ENCODE measurements at places on chromosomes 13 and 19.

GRCh38 chr13:97276862-97277269 is 54.7 kb downstream of the MBNL2 start:
- no peak for DNase-seq

DNA sequence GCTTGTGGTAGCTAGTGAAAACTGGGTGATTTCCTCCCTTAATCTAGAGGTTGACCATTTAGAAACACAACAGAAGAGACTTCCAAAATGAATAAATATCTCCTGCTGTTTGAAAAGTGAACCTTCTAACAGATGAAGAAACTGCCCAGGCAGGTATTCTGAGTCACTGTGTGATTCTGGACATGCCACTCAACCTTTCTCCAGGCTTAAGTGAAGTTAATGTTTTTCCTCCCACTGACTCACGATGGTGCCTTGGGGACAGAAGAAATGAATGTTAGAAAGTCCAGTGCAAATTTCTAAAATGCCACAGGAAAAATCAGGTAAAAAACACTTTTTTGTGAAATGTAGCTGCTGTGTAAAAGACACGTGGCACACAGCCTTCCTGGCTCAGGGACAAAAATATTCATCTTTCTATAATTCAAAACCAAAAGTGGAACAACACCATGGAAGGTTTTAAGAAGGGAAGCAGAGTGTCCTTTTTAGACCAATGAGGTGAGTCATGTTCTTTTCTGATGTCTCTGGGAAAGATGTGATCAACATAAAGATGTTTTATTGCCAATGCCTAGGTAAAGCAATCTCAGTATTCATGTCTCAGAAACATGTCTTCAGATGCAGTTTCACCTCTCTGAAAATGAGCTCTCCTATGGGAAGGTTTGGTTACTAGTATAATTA is 9.1 kb downstream of the UBE2L5 start:
- no peak for DNase-seq

- DNase-seq = no peak
Observed at GRCh38 chr13:41463838-41464602, 6.7 kb downstream of the RGCC start.

DNA sequence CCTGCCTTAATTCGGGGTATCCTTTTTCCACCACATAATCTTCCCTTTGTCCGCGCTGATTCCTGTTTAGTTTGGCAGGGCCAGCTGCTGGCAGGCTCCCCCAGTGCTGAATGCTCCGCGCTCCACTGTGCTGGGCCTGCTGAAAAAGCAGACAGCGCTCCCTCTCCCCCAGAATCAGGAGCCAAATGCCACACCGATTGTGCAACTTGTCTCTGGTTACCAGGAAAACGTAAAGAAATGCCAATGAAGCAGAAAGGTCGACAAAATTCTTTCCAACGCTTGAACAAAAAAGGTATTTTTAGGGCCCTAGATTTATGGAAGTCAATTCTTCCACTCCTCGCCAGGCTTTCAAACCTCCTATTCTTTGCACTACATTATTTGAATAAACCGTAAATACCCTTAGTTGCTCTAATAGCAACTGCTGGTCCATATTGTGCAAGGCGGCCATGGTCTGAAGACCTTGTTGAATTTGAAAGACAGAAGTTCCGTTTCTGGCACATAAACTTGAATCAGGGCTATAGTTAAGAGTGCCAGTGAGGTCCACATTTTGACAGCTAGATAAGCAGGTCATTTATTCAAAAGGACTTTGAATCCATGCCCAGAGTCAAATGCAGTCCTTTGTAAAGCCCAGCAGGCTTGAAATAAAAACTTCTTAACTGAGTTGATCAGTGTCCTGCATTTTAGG is 206.7 kb upstream of the RFC3 start:
- DNase-seq = no peak

GRCh38 chr19:35562336-35562735 is 1.1 kb downstream of the ATP4A start:
- DNase-seq = no peak

DNA sequence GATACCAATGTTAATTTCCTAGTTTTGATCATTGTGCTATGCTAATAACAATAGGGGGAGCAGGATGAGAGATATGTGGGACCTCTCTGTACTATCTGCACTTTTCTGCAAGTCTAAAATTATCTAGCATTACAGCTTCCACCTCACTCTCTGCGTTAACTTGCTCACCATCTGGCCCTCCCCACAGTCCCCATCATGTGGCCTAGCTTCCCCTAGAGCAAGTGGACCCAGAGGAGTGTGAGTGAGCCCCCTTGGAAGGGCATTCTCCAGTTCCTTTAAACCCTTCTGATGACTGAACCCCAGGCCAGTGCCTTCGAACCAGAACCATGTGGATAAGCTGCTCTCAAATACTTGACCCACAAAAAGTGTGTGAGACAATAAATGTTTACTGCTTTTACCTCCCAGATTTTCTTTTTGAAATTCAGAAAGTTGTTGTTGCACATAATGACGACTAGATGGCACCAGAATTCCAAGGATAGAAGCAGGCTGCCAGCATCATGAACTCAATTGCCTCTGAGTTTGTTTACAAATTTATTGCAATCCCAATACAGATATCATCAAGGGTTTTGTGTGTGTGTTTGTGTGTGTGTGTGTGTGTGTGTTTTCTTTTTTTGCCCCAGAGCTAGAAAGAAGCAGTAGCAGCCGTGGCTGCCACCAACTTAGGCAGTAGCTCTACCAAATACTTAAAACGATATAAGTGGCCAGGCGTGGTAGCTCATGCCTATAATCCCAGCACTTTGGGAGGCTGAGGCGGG is 49.0 kb upstream of the ZNF780A start:
- DNase-seq = peak; percentile 38

DNA sequence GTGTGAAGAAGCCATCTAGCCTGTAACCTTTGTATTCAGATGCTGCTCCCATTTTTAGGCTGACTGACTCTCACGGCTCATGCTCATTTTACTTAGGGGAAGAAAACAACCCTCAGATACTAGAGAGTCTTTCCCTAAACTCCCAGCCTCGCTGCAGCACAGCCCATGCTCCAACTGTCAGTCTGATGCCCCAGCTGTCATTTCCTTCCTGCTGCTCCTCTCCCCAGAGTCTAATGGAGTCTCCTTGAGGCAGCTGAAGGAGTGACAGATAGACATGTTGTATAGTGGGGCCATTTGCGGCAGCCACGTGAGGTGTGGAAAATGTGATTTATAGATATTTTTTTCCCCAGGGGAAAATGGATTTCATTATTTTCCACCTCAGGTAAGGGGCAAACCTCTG is 59.2 kb upstream of the OLFM4 start:
- DNase-seq = no peak

GRCh38 chr13:75960538-75960994 is 324.4 kb downstream of the LMO7 start:
- DNase-seq = no peak

DNA sequence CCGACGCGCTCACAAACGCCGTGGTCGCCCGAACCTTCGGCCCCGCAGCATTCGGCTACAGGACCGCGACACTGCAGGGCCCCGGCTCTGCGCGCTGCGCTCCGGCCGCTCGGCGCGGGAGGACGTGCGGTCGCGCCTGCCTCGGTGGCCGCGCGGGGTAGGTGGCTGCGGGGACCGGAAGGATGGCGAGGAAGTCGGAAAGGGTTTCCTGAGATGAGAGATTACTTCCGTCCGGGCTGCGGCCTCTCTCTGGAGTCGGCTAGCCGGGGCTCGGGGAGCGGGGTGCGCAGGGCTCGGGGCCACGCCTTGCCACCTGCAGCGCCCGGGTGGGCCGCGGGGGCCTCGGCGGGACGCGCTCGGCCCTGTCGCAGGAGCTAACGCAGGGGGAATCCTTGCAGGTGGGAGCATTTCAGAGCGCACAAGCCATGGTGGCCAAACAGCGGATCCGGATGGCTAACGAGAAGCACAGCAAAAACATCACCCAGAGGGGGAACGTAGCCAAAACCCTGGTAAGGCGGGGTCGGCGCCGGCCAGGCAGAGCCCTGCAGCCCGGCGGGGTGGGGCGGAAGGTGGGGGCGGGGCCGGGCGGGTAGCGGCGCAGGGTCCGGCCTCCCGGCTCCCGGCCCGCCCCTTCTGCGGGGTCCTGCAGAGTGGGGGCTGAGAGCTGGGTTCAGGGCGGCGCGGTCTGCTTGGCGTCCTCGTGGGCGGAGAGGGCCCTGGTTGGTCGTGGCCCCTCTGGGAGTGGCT is at the start of gene SERP2:
Gene SERP2, plus strand, starts transcription at position 224 of the 747 bp plus-strand sequence. Its CDS starts 202 bp downstream, at position 426.
- DNase-seq = no peak

DNA sequence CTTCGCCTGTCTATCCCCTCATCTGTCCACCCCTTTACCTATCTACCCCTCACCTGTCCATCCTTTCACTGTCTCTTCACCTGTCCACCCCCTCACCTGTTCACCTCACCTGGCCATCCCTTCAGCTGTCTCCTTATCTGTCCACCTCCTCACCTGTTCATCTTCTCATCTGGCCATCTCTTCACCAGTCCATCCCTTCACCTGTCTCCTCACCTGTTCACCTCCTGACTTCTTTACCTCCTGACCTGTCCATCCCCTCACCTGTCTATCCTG is 13.2 kb upstream of the KANK2 start:
- DNase-seq = no peak

DNA sequence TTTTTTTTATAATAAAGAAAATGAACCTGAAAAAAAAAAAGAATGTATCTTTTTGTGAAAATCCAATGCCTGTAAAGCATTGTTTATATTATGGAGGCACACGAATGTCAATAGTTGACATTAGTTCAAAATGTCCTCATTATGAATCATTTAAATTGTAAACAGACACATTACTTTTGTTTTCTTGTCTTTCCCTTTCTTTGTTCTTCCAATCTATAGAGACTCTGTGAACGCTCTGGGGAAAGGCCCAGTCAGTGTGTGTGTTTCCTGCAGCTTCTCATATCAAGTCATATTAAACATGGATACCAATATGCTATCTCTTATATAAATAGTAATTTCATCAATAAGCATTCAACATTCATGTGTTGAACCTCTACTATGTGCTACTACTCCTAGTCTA is 193.1 kb downstream of the KCTD12 start:
- no peak for DNase-seq

- no peak for DNase-seq
Observed at GRCh38 chr19:17107546-17108452, 32.2 kb downstream of the MYO9B start.

- DNase-seq = no peak
Observed at GRCh38 chr13:46961719-46962118, 64.9 kb upstream of the HTR2A start.

- no peak for DNase-seq
Observed at GRCh38 chr19:56119582-56119978, 1.5 kb downstream of the ZNF787 start.

DNA sequence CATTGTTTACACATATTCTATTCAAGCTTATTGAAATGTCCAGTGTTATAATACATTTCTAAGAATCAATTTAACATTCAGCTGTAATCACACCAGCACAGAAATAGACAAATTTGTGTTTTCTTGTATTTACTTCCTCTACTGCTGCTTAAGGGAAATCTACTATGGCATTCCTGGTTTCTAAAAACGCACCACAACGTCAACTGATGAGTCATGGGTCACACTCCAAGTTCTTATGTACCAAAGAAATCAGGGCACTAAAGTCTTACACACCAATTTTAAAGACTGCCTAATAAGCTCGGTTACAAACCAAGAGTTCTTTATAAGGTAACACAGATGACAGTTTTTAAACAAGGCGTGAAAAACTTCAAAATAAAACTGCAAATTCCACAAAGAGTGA is 13.2 kb downstream of the LNX2 start:
- DNase-seq = no peak

GRCh38 chr13:106373304-106373988 is 162.0 kb downstream of the EFNB2 start:
- peak; percentile 73 for DNase-seq

DNA sequence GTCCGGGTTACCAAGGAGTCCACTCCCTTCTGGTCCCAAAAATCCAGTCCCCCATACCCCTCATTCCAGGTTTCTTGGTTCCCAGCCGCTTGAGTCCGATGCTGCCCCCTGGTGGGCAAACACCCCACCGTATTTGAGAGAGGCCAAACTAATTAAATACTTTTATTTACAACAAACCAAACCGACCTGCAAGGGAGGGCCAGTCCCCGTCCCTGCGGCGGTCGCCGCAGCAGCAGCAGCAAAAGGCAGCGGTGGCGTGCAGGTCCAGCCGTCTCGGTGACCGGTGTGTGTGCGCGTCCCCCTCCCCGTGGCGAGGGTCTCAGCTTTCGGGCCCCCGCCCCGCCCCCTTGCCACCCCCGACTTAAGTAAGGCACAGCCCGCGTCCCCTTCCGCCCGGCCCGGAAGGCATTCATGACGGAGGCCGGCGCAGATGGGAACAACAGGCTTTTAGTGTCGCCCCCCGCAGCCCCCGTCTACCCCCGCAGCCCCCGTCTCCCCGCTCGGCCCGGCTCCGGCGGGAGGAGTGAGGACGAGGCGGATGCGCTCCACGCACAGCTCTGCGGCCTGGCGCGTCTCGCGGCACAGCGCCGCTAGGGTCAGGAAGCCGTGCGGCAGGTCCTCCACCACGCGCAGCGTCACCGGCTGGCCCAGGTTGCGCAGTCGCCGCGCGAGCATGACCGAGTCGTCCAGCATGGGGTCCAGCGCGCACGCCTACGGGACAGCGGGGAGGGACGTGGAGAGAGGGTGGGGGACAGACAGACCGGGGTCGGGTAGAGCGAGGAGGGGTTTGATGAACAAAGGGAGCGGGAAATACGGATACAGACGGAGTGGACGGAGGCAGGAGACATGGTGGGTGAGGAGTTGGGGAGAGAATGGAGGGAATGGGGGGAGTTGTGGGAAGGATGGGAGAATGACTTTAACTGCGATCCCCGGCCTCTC is 11.5 kb upstream of the CNFN start:
- DNase-seq = peak; percentile 70

GRCh38 chr13:100563779-100564178 is 24.8 kb downstream of the GGACT start:
- no peak for DNase-seq

- DNase-seq = no peak
Observed at GRCh38 chr19:45597425-45598111, 4.4 kb downstream of the GPR4 start.

- DNase-seq = peak; percentile 8
Observed at GRCh38 chr19:35044317-35045117, 3.0 kb downstream of the HPN start.

- no peak for DNase-seq
Observed at GRCh38 chr13:35891507-35892441, 239.4 kb downstream of the DCLK1 start.

DNA sequence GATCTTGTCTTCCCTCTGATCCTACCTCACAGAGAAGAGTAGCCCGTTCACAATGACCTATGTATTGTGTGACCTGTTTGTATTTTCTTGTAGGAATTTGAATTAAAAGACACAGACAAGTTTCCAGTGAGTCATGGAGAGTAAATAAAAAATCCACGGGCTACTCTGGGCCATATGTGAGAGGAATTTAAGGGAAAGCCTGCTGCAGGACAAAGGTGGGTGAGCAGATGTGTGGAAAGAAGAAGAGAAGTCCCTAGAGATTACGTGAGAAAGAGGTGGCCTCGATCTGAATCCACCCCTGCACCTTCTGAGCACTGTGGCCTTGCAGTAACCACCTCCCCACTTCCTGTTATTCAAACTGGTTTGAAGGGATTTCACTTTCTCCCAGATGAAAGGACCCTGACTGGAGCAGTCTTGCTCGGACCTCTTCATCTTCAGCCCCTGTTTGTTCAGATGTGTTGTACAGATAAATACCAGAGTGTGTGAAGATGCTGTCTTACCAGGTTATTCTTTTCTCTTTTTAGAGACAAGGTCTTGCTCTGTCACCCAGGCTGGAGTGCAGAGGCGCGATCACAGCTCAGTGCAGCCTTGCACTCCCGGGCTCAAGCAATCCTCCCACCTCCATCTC is 205.4 kb downstream of the PDS5B start:
- DNase-seq = no peak

Measured in NCI-H1105 (cell line).